Temporal lobe (tissue), 4 donors: ENCODE measurements at places on chromosomes 7 and 10. TPM values are rescaled to one million over a fixed set of nuclear protein-coding genes. Genes with fewer than 3 reads are reported as not detected.

The FZD1 gene
- total RNA-seq = 7.6 TPM

The RARRES2 gene
- 12.0 TPM for total RNA-seq

The GLCCI1 gene
- total RNA-seq = 36.6 TPM

The AUTS2 gene
- 88.8 TPM for total RNA-seq

The NUTM2A gene
- 2.7 TPM for total RNA-seq

The POLR2J2 gene
- total RNA-seq = 3.2 TPM

The PNLIP gene
- not detected for total RNA-seq
